ENCODE measurements at places on chromosomes 1 and 21. TPM values are rescaled to one million over a fixed set of nuclear protein-coding genes. Genes with fewer than 3 reads are reported as not detected.

SYNC gene
- 0.49 TPM for total RNA-seq

SERINC2 gene
- total RNA-seq = 23.6 TPM

IGFN1 gene
- not detected for total RNA-seq

UMODL1 gene
- not detected for total RNA-seq

SPRR2D gene
- not detected for total RNA-seq

- no peak for DNase-seq
These were observed 100.0 kb upstream of the SLC25A33 start for GRCh38 chr1:9439074-9439761.

- no peak for DNase-seq
These were observed 124.2 kb downstream of the ATP6V1G3 start for GRCh38 chr1:198416296-198416695.

Data from endothelial cell (in vitro differentiated cells).